ENCODE measurements at places on chromosomes 12 and 14.

- no peak for DNase-seq
Observed at GRCh38 chr14:53020193-53020932, 69.5 kb upstream of the FERMT2 start.

- DNase-seq: no peak
Observed at GRCh38 chr14:51004352-51004800, 60.1 kb upstream of the PYGL start.

GRCh38 chr12:32822344-32822743, 66.6 kb upstream of the YARS2 start:
- DNase-seq: no peak

DNA sequence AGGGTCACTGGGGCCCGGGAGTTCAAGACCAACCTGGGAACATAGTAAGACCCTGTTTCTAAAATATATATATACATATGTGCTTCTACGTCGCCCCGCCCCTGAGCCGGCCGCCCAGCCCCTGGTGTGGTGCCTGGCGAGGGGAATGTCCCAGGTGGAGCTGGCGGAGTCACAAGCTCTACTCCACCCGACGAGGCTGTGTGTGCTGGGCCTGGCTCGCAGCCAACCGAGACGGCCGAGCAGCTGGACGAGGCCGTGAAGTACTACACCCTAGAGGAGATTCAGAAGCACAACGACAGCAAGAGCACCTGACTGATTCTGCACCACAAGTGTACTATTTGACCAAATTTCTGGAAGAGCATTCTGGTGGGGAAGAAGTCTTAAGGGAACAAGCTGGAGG, 22.1 kb upstream of the ITPK1 start:
- no peak for DNase-seq

- no peak for DNase-seq
Observed at GRCh38 chr14:34013721-34014060, 62.8 kb upstream of the EGLN3 start.

DNA sequence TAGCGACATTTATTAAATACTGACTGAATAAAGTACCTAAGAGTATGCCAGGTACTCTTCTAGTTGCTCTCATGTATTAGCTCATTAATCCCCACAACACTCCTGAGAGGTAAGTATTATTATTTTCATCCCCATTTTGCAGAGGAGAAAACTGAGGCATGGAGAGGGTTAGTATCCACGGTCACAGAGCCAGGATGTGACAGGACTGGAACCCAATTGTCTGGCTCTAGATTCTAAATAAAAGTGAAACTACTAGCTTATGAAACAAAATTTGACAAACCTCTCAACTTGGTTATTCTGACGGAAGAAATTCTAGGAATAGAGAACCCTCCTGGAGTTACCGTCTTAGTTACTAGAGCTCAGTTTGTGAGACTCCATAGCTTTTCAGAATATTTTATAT, 112.2 kb downstream of the CHST11 start:
- no peak for DNase-seq

DNA sequence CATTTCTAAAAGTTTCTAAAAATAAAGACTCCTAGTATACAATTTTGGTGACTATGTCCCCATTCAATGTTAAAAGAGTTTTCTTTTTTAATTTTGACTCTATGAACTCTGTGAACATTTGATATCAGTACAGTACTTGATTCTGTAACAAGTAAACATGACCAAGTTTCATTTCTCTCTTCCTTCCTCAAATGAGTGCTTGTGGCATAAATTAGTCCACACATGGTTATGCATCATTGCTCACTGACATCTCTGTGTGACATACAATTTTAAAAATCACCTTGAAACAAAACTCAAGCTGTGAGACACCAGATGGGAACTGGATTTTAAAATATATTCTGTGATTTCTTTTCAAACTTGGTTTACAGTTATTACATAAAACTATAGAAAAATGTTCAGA, 253.9 kb upstream of the MDGA2 start:
- DNase-seq: no peak

DNA sequence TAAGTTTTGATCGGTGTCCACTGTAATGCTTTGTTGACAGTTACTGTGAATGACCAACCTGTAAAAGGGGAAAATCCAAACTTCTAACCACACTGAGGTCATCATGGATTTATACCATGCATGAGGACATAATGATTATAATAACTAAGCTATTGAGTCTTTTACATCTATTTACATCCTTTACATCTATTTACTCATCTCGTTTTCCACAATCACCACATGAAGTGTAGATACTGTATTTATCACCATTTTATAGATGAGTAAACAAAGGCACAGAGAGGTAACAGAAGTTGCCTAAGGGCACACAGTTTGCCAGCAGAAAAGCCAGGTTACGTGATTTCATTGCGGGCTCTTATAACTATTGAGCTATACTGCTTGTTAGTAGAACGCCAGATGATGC, 27.9 kb upstream of the EID3 start:
- no peak for DNase-seq

GRCh38 chr12:2806700-2807099, 5.8 kb upstream of the ITFG2 start:
- no peak for DNase-seq

DNA sequence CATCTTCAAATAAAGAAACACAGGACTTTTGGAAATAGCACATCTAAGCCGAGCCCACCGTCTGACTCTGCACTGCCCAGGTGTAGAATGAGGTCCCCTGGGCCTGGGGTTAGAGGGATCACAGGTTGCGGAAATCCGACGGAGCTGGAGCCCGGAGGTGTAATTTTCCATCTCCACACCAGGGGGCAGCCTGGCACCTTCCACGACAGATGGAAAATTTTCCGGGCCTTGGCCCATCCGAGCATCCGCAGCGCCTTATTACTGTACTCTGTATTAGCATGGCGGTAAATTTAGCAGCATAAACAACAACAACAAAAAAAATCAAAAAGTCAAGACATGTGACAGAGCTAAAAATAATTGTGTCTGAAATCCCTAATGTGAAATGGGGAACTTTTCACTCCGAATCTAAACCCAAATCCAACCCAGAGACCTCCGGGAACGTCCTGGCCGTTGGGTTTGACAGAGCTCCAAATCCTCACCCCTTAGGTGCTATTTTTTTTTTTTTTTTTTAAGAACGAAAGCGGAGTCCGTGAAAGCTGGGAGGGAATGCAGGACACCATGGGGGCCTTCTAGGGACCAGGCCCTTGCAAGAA, 93.9 kb downstream of the KSR2 start:
- peak; percentile 73 for DNase-seq

GRCh38 chr12:61974461-61974860, 285.7 kb upstream of the USP15 start:
- no peak for DNase-seq

DNA sequence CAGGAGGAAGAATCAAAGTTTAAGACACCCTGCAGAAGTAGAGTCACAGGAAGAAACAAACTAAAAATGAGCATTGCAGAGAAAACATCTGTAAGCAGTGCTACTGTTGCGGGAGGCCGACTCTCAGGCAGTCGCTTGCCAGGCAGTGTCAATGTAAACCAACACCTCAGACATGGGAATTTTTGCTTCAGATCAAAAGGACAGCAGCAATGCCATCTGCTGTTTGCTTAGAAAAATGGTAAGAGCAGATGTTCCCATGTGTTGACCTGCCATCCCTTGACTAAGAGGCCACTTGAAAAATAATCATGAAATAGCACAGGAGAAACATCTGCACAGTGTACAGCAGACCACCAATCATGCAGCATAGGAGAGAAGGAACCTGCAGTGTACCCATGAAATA, 196.6 kb downstream of the SLC25A21 start:
- DNase-seq: no peak

- DNase-seq: no peak
Observed at GRCh38 chr14:87581298-87581697, 411.7 kb downstream of the GALC start.

GRCh38 chr14:104924421-104925213, at the start of gene PLD4:
Gene PLD4, plus strand, starts transcription at chr14:104924879. Its CDS starts 2,262 bp downstream, at chr14:104927141.
- DNase-seq: no peak

DNA sequence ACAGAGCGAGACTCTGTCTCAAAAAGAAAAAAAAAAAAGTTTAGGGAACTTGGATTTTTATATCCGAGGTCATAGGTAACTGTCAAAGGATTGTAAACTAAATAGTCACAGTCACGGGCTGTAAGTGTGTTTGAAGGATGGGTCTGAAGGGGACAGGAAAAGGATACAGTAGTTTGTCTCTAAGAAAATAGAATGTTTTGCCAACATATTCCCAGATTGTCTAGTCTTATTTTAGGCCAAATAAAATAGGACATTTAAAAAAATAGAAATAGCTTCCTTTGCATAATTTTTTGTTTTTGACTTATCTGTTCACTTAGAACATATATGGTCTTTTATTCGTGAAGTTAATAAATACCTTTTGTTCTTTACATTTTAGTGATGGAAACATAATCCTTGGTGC, 24.2 kb upstream of the REP15 start:
- DNase-seq: no peak

GRCh38 chr12:76702946-76703345, 61.0 kb upstream of the ZDHHC17 start:
- DNase-seq: no peak

- peak; percentile 61 for DNase-seq
Observed at GRCh38 chr12:117854339-117855012, 114.3 kb downstream of the KSR2 start.

DNA sequence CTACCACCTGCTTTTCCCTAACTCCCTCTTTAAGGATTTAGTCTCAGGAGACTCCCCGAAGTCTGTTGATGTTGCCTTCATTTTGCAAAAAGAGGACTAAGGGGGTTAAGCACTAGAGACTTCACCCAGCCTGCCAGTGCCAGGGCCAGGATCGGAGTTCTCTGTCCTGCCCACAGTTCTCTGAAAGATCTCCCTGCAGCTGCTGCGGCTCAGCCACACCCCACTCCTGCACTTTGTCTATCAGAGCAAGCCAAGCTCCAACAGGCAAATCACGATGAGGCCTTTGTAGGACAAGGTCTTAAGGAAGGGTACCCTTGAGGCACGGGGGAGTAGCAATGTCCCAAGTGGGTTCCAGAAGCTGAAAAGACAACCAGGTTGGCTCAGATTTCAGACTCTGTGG, 148.8 kb upstream of the EGLN3 start:
- no peak for DNase-seq

GRCh38 chr14:91317381-91318308, 73.1 kb upstream of the GPR68 start:
- DNase-seq: peak; percentile 51

GRCh38 chr14:81802341-81802740, 268.7 kb upstream of the SEL1L start:
- DNase-seq: no peak

DNA sequence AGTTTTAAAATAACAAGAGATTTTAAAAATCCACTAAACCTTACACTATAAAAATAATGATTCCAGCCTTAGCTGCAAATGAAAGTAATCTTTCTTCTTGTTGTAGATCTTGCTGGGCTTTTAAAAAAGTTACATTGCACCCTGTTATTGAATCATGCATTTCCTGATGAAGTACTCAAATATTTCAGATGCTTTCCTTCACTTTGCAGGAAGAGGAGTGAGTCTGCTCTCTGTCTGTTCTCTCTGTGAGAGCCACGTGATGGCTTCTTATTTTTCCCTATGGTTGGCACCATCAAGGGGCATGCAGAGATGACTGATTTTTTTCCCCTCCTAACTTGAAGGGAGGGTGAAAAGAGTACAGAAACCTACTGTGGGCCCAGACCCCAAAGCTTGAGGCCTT, 262.7 kb downstream of the ATP23 start:
- DNase-seq: no peak

- DNase-seq: no peak
Observed at GRCh38 chr12:51852404-51853137, 4.1 kb upstream of the FIGNL2 start.

GRCh38 chr12:92167075-92167474, 21.4 kb upstream of the BTG1 start:
- no peak for DNase-seq

DNA sequence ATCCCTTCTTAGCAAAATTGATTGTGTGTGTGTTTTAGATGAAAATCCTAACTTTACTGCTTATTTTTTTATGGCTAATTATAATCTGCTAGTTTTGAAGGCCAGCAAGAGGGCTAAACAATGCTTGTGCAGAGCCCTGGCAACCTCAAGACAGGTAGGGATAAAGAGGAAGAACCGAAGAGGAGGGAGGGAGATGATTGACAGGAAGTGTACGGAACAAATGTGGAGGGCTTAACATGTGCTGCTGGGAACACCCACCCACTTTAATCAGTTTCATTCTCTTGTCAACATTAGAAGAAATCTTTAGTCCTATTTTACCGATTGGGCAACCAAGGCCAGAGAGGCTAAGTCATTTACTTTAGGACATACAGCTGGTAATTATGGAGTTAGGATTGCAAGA, 1.4 kb upstream of the WSCD2 start:
- DNase-seq: no peak

DNA sequence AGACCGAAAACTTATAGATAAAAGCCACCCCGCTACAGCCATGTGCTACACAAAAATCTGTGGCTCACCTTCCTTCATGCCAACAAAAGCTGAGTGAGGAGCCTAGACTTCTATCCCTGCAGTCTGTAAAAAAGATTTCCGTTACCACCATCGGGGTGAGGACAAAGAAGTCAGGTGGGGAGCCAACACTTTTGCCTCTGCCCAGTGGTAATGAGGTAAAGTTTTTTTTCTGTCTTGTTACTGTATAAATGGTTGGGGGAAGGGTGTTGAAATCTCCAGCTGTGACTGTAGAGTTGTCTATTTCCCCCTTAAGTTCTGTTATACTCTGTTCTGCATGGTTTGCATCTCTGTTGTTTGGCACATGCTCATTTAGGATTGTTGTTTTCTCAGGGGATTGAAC, 707.8 kb downstream of the FLRT2 start:
- DNase-seq: no peak

GRCh38 chr14:21029917-21030316, at the start of gene TPPP2:
Gene TPPP2, plus strand, starts transcription at chr14:21030217. Its CDS starts 365 bp downstream, at chr14:21030582.
- no peak for DNase-seq

GRCh38 chr12:31474751-31475150, 116.2 kb downstream of the DENND5B start:
- no peak for DNase-seq

DNA sequence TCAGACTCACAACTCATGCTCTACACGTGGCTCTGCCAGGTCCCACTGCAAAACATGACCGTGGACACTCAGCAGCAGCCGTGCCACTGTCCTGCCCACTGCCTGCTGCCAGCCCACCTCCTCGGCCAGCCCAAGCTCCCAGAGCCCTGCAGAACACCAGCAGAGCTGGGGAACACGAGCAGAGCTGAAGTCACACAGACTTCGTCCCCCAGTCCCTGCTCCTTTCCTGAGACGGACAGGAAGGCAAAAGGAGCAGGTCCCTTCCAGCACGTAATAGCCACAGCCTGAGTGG, 152.1 kb downstream of the DPF3 start:
- no peak for DNase-seq

DNA sequence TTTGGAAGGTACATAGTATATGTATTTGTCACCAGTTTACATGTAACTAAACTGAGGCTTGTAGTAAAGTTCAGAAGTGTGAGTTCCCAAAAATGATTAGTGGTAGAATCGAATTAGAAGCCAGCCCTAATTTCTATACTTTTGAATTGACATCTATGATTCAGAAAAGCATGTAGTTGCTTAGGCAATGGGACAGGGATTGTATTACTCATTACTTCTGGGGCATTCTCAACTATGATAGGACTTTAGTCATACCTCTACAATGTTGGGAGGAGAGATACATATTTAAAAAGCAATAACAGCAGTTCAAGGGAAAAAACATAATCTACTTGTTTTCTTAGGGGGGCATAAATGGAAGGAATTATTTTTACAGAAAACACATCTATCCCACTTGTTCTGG, 277.9 kb upstream of the E2F7 start:
- no peak for DNase-seq

GRCh38 chr14:79831195-79831892, 380.0 kb downstream of the DIO2 start:
- DNase-seq: no peak

- no peak for DNase-seq
Observed at GRCh38 chr14:72243309-72244293, 311.4 kb downstream of the RGS6 start.

GRCh38 chr14:22375321-22375930, 213.6 kb downstream of the DAD1 start:
- DNase-seq: no peak

Data from stimulated activated CD4-positive, alpha-beta T cell treated with anti-CD3 and anti-CD28 coated beads, Interleukin-2, amount 100 ng/mL, for 48 hours (primary cell).